ENCODE measurements at places on chromosomes 16 and 17.

- no peak for DNase-seq
Observed at GRCh38 chr16:58051821-58052603, 26.5 kb downstream of the MMP15 start.

- DNase-seq: no peak
Observed at GRCh38 chr17:27793906-27794569, 6.3 kb downstream of the NOS2 start.

DNA sequence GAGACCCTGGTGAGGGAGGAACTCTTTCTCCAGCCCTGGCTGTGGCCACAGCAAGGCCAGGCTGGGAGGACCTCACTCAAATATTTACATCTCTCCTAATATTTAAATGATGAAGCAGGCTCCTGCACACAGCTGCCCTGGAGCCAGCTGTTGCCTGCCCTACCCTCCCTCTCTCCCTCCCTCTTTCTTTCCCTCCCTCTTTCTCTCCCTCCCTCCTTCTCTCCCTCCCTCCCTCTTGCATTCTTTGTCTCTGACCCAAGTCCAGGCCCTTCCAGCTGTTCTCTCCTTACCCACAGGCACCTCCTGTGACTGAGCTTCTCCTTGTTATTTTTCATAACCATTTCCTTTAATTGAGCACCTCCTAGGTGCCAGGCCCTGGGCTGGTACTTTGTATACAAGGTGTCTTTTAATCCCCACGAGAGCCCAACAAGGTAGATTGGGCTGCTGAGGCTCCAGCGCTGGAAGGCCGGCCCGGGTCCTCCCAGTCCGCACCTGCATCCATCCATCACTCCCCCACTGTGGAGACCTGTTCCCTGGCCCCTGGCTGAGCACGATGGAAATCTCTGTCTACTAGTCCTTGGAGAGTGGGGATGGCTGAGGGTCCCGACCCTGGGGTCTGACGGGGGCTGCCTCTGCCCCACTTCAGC lies 242.3 kb downstream of the SEC14L1 start:
- DNase-seq: peak; percentile 53

DNA sequence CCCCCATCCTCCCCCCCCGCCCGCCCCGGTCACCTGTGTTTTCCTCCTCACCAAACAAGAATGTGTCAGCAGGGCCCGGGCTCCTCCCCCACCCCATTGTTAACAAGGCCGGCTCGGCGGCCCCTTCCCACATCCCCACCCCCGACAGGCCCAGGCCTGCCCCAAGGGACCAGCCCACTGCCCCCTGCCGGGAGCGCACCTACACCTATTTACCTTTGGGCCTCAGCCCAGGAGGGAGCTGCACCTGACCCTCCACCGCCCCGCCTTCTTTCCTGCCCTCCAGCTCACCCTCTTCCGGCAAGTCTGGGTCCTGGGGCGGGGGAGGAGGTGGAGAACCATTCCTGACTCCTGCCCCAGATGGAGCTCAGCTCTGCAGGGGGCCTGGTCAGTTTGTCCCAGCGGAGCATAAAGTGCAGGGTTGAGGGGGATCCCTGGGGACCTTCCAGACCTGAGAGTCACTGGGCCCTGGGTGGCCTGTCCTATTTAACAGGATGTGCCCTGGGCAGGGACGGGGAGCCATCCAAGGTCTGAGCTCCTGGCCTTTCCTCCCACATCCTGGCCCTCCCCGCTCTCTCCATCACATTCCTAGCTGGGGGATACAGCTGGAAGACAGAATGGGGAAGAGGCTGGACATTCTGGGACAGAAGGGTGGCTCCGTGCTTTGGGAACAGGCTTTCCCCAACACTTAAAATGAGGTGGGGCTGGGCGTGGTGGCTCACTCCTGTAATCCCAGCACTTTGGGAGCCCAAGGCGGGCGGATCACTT lies 8.3 kb downstream of the FOXJ1 start:
- DNase-seq: no peak

Measured in fibroblast of skin of right quadriceps (primary cell).